ENCODE measurements at places on chromosomes 13 and 19.

DNA sequence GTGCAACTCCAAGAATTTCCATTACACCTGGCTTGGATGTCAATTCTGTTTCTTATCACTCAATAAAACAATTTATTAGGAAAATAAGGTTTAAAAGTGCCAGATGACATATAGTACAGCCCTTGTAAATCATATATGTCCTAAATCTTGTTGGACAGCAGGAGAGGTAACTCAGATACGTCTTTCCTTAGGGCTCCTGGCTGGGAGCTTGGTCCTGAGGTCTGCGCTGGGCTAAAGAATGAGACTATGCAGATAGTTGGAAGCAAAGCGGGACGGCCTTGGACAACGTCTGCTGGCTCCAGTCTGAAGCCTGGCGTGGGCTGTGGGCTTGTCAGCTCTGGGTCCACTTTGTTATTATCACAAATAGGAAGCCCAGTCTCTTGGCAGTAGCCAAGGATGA lies 377.0 kb downstream of the DLEU7 start:
- no peak for DNase-seq

DNA sequence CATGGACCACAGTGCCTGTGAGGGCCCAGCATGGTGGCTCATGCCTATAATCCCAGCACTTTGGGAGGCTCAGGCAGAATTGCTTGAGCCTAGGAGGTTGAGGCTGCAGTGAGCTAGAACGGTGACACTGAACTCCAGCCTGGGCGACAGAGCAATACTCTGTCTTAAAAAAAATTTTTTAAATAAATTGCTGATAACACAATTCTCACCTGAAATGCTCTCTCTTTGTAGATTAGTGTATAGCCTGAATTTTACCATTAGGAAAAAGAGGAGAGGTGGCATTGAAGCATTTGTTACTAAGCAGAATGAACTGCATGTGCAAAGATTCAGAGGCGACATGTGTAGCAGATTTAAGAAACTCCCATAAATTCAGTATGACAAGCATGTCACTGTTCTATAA lies 29.1 kb upstream of the MAP3K10 start:
- DNase-seq = no peak

GRCh38 chr13:33194820-33195692 lies 90.5 kb downstream of the STARD13 start:
- no peak for DNase-seq

DNA sequence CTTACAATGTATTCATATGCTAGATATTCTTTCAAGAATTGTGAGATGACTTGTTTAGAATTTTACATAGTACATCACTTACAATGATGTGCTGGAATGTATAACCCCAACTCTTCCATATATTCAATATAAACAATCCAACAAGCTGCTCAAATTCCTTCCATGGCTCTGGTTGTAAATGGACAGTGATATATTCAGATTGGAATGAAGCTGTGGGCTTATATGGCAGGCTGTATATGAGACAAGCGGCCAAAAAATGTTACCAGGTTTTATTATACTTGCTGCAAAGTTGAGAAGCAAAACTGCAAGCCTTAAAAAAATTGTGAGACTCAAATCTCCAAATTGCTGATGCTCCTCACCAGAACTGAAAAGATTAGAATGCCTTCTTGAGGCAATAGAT lies 83.6 kb upstream of the KLF12 start:
- no peak for DNase-seq

DNA sequence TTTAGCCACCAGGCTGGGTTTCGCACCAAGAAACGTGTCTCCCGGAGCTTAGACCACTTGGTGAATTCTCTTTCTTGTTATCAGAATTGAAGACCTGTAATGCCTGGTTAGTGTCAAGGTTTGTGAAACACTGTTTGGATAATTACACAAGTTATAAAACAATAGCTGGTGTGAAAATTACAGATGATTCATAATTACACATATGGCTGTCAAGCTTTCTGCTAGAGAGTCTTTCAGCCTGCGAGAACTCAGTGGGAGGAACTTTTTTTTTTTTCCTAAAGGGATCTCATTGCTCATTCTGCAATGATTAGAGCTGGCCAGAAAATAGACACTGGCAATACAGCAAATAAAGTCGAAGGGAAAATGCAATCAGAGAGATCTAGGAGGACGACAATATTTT lies 13.4 kb upstream of the KLK4 start:
- no peak for DNase-seq
